ENCODE measurements at places on chromosomes 5 and 9.

DNA sequence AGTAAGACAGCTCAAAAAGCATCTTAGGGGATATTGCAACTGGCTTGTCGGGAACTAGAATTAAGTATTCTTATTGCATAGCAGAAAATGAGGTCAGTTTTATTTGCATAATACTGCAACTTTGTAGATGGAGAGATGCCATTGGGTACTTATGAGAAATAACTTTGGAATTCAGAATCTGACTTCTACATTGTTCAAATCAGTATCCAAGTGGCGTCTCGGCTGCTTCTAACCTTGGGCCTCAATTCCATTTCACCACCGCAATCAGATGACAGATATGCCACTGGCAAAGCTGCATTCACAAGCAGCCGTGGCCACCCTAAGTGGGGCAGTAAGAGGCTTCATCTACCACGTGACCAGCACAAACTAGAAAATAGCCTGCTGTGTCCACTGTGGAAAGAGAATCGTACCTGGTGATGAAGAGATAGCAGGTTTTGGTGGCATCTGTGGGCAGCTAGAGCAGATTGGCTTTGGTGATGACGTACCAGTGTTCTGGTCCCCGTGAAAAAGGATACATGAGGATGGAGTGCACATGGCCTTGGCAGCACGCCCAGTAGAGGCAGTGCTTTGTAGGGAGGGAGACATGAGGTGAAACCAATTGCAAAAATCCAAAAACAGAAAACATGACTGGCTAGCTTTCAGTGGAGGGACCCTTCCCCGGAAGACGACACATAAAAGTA, 116.6 kb downstream of the KLHL3 start:
- DNase-seq: no peak

GRCh38 chr5:124719113-124719967, 27.1 kb downstream of the ZNF608 start:
- DNase-seq: no peak

GRCh38 chr5:74415695-74416102, 224.8 kb downstream of the ENC1 start:
- no peak for DNase-seq

DNA sequence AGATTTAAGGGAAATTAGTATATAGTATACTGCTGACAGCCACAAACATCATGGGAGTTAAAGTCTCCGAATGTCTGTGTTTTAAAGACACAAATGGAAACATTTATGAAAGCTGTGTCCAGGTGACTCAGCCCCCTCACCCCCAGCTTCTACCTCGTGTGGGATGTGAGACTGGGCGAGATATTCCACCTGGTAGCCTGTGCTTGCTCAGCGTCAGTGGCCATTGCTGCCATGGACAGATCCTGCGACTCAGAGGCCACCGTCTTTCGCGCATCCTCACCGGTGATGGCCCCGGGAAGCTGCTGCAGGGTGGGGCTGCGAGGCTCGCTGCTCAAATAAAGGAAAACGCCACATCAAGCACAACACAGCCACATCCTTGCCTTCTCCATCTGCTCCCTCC, 31.2 kb upstream of the EXOC3 start:
- no peak for DNase-seq

- DNase-seq: no peak
Measured at GRCh38 chr5:7910738-7911428, 41.9 kb downstream of the MTRR start.
